ENCODE measurements at places on chromosomes 7 and 10.

DNA sequence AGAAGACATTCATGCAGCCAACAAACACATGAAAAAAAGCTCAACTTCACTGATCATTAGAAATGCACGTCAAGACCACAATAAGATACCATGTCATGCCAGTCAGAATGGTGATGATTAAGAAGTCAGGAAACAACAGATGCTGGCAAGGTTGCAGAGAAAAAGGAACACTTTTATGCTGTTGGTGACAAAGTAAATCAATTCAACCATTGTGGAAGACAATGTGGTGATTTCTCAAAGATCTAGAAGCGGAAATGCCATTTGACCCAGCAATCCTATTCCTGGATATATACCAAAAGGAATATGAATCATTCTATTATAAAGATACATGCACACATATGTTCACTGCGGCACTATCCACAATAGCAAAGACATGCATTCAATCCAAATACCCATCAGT lies 77.6 kb downstream of the C10orf90 start:
- no peak for DNase-seq

GRCh38 chr7:29288181-29289091 lies 93.9 kb downstream of the CHN2 start:
- DNase-seq: no peak

DNA sequence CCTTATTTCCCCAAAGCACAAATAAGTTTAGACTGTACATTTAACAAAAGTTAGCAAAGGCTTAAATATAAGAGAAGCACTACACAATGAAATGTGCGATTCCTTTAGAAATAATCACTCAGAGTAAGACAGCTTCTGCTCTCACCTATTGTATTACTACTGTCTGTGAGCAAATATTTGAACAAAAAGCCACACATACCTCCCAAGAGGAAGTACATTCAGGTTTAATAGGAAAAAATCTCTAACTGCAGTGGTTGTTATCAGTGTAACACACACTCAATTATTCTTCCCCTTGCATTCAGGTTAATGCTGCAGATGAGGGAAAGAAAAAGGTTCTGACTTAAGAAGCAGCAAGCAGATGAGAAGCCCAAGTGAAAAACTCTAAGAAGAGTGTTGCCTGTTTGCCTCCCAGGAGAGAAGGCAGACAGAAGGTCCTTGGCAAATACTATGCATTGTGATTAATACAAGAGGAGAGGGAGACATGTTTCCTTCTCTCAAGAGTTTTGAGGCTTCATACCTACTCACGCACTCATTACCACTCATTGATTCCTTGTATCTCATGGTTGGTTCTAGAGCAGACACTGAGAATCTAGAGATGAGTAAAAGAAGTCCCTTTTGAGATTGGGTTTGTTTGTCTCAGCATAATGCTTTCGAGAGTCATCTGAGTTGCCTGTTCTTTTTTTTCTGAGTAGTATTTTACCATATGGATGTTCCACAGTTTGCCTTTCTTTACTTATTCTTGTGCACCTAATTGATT lies 13.6 kb downstream of the GIMAP4 start:
- DNase-seq: no peak

DNA sequence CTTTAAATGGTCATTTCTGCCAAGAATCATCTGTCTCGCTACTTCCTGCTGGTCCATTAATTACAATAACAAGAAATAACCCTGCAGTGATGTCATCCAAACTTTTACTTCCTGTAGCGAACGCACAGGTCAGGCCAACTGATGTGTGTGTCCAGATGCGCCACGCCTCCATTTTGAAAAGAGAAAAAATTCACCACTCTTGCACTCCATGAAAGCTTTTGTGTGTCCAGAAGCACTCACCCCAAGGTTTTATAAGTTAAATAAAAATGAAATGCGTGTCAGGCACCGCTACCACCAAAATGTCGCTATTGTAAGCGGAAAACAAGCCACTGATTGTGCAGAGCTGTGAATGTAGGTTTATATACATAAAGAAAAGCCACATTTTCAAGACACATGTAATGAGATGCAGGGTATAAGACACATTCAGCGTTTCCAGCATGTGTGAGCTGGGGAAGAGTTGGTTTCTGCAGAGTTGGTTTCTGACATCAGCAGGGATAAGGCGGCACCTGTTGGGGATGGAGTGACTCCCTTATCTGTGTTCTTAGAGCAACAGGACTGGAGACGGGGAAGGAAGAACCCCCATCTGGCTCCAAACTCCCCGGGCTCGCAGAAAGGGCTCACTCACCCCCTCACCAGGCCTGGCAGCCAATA lies 83.3 kb downstream of the CTBP2 start:
- no peak for DNase-seq

GRCh38 chr7:80825499-80825898 lies 93.4 kb downstream of the SEMA3C start:
- DNase-seq: no peak

DNA sequence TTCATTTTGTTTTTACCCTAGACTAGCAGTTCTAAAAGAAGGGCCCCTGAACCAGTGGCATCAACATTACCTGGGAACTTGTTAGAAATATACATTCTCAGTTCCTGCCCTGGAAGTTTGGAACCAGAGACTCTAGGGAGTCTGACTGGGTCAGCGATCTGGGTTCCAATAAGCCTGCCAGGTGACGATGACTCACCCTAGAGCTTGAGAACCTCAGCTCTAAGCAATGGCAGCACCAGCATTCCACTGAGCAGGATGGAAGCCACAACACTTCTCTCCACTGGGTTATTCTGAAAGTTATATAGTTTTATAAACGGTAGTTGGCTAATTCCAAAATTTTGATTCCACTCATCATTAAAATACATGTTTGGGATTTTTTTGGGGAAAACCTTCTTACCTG lies 97.0 kb upstream of the AMPH start:
- DNase-seq: no peak

GRCh38 chr7:127918130-127918529 lies 113.1 kb downstream of the LRRC4 start:
- DNase-seq: no peak

GRCh38 chr7:50327443-50327842 lies 22.9 kb downstream of the IKZF1 start:
- no peak for DNase-seq

DNA sequence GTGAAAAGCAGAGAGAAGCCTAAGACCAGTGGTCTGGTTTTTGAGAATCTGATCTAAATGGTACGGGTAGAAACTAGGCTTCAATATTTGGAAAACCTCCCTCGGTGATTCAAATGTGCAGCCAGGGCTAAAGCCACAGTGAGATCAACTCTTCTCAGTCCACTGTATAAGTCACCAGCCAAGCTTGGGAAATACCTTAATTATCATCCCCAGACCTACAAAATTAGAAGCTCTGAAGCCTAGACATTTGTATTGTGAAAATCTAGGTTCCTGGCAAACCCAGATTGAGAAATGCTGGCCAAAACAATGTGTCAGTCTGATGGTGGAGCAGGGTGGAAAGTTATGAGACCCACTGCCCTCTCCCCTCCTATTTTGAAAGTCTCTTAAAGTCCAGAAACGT lies 131.7 kb downstream of the DGKI start:
- DNase-seq: peak; percentile 90

DNA sequence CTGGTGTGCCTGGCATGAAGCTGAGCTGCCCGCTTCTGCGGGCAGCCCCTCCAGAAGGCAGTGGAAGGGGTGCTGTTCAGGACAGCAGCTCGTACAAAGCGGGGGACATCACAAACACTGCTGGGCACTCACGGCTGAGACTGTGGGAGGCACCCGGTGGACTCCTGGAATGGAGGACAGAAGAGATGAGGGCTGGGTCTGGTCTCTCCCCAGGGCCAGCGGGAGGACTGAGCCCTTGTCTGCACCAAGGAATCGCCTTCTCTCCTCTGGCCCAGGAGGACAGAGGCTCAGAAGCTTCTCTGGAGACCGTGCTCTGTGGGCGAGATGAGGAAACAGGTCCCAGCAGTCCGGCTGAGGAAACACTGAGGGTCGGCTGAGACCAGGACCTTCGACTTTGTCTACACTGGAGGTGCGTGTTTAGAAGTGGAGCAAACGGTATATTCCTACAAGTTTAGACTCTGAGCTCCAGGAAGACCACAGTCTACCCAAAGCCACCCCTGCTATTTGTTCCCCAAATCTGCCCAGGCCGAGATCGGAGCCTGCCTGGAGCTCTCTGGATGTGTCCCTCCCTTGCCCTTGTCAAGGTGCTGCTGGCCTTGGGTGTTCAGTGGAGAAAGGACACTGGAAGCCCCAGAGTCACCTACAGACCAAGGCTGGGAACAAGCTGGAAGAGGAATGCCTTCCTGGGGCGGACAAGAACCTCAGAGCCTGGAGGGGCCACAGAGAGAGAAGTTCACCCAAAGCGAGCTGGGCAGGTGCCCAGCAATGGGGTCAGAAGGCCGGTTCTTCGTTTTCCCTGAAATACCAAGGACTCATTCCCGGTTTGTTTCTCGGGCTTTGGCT lies 12.9 kb upstream of the INPP5A start:
- no peak for DNase-seq

GRCh38 chr10:91006752-91007346 lies 86.0 kb upstream of the ANKRD1 start:
- no peak for DNase-seq

GRCh38 chr10:62647375-62648092 lies 157.0 kb upstream of the ADO start:
- no peak for DNase-seq

GRCh38 chr10:75773813-75774782 lies 342.7 kb downstream of the LRMDA start:
- no peak for DNase-seq

- no peak for DNase-seq
Measured at GRCh38 chr10:19592276-19592675, 224.0 kb upstream of the PLXDC2 start.

DNA sequence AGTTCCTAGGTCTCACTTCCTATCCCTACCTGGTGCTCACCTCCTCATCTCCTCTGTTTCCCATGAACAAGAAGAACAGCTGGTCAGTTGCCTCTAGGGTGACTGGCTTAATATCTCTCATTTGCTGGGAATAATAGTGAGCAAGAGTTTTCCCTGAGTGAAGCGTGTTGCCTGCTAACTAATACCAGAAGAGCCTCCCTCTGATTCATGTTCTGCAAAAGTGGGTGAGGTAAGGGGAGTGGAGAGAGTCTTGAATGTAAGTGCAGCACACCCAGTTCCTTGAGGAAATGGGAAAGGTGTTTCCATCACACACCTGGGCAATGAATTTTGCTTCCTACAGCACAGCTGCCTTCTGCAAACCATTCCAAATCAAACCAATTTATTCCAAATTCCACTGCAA lies 29.6 kb downstream of the FZD1 start:
- no peak for DNase-seq

DNA sequence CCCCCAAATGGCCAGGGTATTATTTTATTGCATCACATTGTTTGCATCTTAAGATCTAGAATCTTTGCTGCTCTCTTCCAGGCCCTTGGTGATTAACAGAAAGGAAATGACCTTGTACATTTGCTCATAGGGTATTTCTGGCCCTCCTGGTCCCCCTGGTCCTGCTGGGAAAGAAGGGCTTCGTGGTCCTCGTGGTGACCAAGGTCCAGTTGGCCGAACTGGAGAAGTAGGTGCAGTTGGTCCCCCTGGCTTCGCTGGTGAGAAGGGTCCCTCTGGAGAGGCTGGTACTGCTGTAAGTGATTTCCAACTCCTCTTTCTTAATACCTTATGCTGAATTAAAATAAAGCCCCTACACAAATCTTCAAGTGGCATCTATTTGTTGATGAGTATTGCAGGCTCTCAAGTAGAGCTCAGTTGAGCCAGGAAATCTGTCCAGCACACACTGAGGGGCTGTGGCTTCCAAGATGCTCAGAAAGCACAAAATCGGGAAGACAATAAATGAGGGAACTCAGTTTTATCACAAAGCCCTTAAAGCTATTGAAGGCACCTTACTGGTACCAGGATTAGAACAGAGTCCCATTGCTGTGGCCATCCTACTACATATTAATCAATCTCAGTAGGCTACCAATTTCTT lies 28.2 kb downstream of the COL1A2 start:
- no peak for DNase-seq

DNA sequence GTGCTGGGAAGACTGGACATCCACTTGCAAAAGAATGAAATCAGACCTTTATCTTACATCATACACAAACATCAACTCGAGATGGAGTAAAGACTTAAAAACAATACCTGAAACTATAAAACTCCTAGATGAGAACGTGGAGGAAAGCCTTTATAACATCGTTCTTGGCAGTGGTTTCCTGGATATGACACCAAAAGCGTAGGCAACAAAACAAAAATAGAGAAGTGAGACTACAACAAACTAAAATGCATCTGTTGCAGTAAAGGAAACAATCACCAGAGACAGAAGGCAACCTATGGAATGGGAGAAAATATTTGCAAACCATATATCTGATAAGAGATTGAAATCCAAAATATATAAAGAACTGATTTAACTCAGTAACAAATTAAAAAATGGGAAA lies 33.3 kb downstream of the CC2D2B start:
- no peak for DNase-seq

DNA sequence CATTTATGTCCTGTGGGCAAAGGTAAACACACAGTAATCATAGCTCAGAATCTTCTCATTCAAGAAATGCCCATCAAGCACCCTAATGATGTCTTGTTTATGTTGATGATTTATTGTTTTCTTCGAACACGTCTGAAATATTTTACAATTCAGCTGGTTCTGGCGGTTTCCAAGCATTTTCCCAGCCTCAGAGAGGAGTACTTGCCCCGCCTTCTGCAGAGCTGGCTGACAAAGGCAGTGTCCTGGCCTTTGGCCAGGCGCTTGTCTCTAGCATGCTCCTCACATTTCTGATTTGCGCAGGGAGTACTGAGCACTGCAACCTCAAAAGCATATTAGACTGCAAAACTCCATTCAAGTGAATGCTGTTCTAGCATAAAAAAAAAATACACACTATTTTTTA lies 314.2 kb upstream of the GNAI1 start:
- DNase-seq: no peak

DNA sequence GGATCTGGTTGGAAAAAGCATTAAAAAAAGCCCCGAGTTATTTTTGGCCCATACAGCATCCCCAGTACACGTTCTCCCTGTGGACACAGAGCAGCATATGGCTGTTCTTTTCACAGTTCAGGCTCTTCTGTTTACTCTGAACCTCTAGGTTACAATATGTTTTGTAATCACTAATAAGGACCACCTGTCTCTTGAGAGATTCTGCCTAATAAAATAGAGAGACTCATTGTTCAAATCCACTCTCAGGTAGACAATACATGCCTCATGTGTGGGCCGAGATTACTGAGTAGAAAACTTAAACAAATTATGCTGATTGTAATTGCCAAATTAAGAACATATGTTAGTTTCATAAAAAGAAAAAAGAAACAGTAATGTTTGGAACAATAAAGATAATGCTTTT lies 647.7 kb downstream of the GRM8 start:
- DNase-seq: no peak

- peak; percentile 93 for DNase-seq
Measured at GRCh38 chr10:60032723-60033122, 126.4 kb upstream of the CCDC6 start.

Measured in inflammatory macrophage treated with lipopolysaccharide for 1 hour (primary cell).